ENCODE measurements at places on chromosomes 7 and 10.
A peak's percentile ranks its signal among the peaks of the same experiment; 100 is the strongest.

- no peak for DNase-seq
Observed at GRCh38 chr10:126080291-126080825, 184.0 kb downstream of the FANK1 start.

DNA sequence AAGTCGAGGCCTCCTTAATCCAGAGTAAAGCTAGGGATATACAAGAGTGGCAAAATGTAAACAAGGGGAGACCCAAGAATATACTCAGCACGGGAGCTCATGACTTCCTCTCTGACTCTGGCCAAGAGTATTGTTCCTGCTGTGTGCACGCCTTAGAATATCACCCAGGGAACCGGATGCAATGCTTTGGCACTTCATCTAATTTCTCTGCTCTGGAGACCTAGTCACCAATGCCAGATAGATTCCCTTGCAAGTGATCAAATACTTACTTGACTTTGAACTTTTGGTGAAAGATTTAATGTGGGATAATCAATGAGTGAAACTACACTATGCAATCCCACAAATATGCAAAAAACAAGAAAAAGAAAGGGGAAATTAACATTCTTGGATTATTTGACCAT, 695.5 kb downstream of the INHBA start:
- DNase-seq = peak; percentile 54

DNA sequence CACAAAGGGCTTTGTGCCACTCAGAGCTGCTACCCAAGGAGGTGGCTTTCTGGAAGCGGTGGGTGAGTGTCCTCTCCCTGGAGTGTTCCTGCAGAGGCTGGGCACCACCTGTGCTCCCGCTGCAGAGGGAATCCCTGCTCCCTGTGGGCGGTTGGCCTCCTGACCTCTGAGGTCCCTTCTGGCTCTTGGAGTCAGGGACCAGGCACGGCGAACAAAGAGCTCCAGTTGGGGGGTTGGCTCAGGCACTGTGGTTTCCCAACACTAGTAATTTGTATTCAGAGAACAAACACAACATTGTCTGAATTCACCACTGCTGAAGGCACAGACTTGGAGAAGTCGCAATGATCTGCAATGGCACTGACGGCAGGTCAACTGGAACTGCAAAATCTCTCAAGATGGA, 328.9 kb downstream of the PRPF18 start:
- DNase-seq = no peak

DNA sequence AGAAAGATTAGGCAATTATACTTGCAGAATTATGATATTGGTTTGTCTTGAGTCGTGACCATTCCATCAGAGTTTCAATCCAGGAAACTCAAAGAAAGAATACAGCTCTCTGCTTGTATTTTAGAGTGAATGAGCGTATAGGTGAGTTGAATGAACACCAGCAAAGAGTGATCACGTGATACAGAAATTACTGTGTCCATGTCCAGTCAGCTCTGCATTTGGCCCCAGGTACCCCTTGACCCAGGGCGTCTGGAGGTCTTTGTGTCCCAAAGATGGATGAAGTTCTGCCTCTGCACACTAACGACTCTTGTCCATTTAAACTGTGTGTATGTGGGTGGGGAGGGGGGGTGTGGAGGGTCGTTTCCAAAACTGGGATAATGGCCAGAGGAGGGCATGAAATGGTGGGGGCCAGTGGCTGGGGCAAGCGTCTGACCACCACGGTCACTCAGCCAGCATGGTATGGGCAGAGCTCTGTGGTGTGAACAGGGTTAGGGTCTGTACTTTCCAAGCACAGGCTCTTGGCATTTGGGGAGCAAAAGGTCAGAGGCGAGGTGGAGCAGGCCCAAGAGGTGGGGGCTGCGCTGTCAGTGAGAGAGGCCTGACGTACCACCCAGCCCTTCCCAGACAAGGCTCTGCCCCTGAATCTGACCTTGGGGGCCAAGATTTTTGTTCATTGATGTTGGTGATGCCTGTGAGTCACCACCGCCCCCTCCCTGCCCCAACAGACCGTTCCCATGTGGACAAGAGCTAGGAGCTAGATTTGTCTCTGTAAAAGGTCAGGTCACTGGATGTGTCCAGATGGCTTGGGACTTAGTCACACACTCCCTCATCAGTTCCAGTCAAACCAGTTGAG, 1.4 kb downstream of the PTPRE start:
- peak; percentile 78 for DNase-seq
